ENCODE measurements at places on chromosomes 2 and 18. TPM values are rescaled to one million over a fixed set of nuclear protein-coding genes. Genes with fewer than 3 reads are reported as not detected.

DNA sequence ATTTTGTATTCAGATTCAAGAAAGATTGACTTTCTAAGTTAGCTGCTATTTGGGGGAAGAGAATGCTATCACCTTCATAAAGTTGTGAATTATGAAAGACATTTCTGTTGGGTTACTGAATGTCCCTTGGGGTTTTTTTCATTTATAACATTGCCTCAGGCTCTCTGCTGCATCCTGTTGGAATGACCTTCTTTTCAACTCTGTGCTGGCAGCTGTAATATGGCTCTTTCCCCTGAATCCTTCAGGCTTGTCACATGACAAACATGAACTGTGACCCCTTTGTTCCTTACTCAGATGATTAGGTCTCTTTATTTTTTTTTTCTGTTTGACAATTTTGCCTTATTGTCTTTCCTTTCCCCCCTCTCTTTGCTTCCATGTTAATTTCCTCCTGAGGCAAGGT, 159.8 kb downstream of the TAF4B start:
- no peak for ATAC-seq

GRCh38 chr2:129375632-129376425, 603.6 kb upstream of the RAB6C start:
- ATAC-seq: no peak

- ATAC-seq: no peak
Measured at GRCh38 chr2:174826051-174826450, 61.8 kb upstream of the CHRNA1 start.

Gene LONRF2
- 0.16 TPM for total RNA-seq

Gene NEU2
- not detected for total RNA-seq

DNA sequence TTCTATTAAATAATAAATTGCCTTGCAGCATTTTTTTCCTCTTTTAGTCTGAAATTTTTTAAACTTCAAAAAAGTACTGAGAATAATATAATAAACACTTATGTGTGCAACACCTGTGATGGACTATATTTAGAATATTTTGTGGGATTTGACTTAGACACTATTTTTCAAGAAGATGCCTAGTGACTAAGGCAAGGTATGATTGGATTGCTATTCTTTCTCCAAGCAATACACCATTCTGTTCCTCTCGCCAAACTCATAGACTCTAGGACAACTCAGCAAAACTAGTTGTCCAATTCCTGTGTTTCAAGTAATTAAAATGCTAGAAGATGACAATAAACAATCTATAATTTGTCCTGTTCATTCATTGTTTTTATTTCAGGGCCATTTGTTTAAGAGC, 75.9 kb downstream of the METTL4 start:
- ATAC-seq: no peak

GRCh38 chr2:149741646-149742045, 154.1 kb upstream of the MMADHC start:
- no peak for ATAC-seq

GRCh38 chr18:77096936-77097886, 35.4 kb downstream of the MBP start:
- no peak for ATAC-seq

Gene PID1
- total RNA-seq: not detected

Gene CCDC150
- total RNA-seq: 11.6 TPM

DNA sequence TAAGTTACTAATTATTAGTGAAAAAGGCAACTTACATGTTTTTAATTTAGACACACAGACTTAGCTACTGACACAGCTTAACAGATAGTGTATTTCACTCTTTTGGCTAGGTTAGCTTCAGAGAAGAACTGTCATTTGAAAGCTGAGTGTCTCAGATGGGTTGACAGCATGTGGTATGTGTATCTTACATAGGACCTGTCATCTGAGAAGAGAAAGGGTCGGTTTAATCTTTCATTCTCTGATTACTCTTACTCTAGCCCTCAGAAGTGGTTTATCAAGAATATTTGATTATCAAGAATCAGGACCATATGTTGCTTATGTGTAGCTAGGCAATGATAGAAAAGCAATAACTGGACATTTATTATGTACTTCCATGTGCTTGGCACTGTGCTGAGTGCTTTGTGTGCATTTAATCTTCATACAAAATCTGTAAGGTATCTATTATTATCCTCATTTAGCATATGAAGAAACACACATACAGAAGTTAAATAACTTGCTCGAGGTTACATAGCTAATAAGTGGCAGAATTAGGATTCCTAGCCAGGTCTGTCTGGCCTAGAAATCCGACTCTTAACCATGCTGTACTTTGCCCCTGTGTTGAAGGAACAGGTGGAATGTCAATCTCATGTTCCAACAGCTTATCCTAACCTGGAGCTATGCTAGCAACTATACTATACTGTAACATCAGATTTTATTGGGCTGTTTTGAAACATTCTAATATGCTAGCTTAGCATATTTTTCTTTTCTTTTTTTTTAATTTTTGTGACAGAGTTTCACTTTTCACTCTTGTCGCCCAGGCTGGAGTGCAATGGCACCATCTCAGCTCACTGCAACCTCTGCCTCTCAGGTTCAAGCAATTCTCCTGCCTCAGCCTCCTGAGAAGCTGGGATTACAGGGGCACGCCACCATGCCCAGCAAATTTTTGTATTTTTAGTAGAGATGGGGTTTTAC, 28.4 kb downstream of the CFLAR start:
- ATAC-seq: no peak

DNA sequence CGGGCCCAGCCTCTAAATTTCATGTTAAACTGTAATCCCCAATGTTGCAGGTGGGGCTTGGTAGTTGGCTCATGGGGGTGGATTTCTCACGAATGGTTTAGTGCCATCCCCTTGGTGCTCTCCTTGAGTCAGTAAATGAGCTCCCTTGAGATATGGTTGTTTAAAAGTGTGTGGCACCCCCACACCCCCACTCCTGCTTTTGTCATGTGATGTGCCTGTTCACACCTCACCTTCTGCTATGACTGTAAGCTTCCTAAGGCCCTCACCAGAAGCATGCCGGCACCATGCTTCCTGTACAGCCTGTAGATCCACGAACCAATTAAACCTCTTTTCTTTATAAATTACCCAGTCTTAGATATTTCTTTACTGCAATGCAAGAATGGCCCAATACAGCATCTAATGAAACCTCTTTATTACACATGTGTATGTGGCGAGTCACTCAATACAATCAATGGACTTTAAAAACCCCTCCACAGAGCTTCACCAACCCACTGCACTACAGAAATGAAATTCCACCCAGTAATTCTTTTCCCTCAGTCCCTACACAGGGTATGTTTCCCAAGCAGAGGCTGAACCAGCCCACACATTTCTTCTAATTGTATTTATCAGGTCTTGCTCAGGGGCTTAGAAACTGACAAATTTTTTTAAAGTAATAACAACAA, 47.3 kb downstream of the WDFY1 start:
- no peak for ATAC-seq

DNA sequence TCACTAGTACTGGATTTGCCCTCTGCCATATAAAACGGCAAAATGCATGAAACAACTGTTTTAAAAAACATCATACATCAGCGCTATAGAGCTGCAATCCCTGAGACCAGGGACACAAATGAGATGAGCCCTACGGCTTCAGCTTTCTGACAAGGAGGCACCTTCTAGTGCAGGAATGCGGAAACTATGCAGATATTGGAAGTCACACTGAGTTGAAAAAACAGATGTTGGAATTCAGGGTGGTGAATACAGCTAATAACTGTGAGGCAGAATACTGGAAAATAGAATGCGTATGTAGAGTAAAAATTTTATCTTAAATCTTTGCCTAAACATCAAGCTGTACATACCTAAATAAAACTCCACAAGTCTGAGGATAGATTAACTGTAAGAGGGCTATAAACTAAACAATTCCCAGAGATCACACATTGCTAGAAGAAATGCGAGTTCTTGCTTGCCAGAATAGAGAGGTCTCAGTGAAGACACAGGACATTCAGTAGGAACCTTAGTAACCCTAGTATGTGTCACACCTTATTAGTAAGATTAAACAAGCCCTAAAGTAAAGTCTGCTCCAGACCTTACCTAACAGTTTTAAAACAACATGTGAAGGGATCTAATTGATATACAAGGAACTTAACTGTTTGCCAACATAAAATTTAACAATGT, 541.4 kb upstream of the DDX18 start:
- no peak for ATAC-seq

DNA sequence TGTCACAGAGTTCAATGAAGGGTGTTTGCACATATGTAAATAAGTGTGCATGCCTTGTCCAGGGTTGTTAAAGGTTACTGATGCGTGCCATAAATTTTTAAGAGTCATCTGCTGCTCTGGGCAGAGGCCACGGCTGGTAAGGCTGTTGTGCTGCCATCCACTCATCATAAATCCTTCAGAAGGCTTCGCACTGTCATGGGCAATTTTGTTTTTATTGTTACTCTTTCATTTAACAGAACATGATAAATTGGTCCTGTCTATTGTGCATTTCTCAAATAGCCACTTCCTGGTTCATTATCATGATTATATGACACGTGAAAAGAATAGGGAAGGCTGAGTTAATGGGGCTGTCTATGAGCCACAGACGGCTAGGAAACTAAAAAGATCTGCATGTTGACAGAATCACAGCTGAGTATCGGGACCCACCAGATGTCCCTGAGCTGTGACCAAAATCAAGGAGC, 634.3 kb upstream of the SOX11 start:
- no peak for ATAC-seq
